Pancreas (tissue), 10 donors: ENCODE measurements at places on chromosomes 3 and 15. TPM values are rescaled to one million over a fixed set of nuclear protein-coding genes. Genes with fewer than 3 reads are reported as not detected.

Gene CLRN1
- polyA plus RNA-seq = not detected

Gene AADAC
- 9.1 TPM for polyA plus RNA-seq

Gene CHRM5
- not detected for polyA plus RNA-seq

Gene AGTR1
- 2.6 TPM for polyA plus RNA-seq

Gene ROBO1
- polyA plus RNA-seq = 2.6 TPM

Gene SLC28A2
- polyA plus RNA-seq = not detected

Gene HCLS1
- 8.7 TPM for polyA plus RNA-seq

Gene ANKRD63
- polyA plus RNA-seq = not detected

Gene AADACL2
- polyA plus RNA-seq = not detected

Gene FAM43A
- polyA plus RNA-seq = 1.9 TPM

Gene LAMB2
- 483 TPM for polyA plus RNA-seq

Gene EEF1AKMT4
- 1.8 TPM for polyA plus RNA-seq

Gene GABRR3
- polyA plus RNA-seq = not detected

Gene CADM2
- polyA plus RNA-seq = 0.65 TPM

Gene FBXL22
- polyA plus RNA-seq = 0.87 TPM

Gene HRG
- polyA plus RNA-seq = not detected

DNA sequence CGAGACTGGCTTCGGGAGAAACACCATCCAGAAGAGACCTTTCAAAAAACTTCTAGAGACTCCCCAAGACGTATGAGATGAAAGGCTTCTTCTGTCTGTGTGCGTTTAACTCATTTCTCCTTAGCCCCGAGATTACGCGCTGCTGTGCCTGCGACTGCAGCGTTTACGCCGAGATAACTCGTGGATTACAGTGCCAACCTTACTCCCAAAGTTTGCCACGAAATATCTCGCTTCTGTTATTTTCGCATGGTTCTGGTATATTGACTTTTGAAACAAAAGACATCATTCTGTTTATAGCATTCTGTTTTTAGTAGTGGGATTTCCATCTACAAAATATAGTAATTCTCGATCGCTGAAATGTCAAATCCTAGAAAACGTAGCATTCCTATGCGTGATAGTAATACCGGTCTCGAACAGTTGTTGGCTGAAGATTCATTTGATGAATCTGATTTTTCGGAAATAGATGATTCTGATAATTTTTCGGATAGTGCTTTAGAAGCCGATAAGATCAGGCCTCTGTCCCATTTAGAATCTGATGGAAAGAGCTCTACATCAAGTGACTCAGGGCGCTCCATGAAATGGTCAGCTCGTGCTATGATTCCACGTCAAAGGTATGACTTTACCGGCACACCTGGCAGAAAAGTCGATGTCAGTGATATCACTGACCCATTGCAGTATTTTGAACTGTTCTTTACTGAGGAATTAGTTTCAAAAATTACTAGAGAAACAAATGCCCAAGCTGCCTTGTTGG is 467 bp downstream of the PGBD4 start:
- no peak for DNase-seq

DNA sequence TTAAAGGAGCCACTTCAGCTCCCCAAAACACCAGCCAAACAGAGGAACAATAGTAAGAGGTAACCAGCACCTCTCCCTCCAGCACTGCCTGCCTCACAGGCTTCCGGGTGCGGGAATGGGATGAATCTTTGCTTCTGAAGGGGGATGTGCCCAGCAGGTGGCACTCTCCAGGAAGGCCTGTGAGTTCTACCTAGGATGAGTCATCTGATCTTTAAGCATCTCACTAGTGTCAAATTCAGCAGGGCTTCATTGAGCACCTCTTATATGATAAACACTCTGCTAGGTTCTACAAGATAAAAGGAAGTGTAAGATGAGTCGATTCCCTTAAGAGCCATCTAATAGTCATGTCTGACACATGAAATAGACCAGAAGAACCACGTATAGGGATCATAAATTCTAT is 237.4 kb upstream of the UMPS start:
- DNase-seq = peak; percentile 45

DNA sequence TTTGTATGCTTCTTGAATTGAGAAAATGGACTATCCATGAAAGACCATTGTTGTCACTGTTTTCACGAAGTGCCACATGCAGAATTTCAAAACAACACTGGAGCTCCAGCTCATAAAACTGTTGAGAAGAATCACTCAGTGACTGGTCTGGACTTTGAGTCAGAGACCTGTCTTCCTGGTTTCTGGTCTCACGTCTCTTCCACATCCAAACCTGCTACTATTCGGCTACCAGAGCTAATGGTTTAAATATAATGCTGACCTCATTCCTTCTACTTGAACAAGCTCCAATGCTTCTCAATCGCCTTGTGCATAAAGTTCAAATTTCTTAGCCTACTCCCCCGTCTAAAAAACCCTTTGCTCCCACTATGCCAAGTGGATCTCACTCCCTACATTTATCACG is 227.9 kb upstream of the NR2F2 start:
- DNase-seq = no peak

DNA sequence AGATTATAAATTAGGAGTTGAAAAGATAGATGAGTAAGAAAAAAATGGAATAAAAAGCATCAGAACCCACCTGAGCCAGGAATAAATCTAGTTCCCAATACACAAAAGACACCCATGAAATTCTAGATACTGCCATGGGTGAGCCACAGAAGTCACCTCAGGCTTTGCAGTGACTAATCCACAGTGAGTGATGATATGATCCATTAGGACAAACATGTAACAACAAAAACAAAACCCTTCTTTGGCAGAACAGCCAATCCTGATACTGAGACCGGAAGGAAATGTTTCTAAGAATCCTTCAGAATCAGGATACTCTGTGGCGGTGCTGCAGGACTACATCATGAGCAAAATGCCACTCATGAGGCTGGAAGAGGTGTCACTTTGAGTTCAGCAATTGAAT is 15.0 kb upstream of the MINDY4B start:
- DNase-seq = no peak

- DNase-seq = no peak
Observed at GRCh38 chr3:24164967-24165602, 220.0 kb downstream of the NR1D2 start.

DNA sequence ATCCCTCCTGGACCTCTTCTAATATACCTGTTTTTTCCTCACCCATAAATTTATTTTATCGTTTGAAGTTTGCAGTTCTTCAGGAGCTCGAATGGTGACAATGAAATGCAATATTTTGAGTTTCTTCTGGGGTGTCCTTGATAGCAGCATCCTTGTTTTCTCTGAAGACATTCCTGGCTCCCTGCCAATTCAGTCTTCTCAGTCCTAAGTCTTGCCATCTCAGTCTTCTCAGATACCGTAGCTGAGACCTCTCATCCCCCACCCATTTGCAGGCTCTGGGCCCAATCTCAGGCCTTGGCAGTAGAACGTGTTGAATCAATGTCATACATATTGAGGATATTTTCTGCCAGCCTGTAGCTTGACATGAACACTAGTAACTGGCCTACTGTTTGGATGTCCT is 140.9 kb downstream of the NECTIN3 start:
- DNase-seq = no peak

GRCh38 chr15:77541421-77542181 is 91.1 kb downstream of the LINGO1 start:
- no peak for DNase-seq

DNA sequence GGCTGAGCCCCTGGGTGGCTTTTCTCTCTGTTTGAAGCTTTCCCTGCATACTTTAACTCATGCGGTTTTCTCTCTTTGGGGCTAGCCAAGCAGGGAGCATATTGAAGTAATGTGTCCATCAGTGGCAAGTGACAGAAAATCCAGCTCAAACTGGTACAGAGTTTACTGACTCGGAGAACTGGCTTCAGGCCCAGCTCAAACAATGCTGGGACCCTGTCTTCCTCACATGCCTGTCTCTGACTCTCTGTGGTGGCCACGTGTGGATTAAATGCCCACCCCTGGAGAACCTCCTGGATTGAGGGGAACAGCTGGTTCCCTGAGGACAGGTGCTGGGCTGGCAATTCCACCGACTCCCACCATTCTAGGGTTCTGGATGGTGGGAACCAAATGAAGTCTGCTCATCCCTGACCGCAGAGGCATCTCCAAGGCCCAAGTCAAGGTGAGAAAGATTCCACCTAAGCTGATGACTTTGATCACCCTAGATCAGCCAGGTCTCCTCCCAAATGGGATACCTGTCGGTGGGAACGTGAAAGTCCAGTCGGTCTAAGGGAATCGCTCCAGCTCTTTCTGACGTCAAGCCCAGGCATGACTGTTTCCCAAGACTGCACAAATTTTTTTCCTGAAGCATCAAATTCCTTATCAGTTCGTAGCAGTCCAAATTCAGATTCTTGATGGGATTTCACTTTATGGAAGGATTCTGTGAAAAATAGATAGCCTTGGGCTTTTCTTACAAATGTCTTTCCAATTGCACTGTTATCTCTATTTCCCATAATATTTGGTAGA is 16.3 kb upstream of the HDAC11 start:
- DNase-seq = no peak

DNA sequence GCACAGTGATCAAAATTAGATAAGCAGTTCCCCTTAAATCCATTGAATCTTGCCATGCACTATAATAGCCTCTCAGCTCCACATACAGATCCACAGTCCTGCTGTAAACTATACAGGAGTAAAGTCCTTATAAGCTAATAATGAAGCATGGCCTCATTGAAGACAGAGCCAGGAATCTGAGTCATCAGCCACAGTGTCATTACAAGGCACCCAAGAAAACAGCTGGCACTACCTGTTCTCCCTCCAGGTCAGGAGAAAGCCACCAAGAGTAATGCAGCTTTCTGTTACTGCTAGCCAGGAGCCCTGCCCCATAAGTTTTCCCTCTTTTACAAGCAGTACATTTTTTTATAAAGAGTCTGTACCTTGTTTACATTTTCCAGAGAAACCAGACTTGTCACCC is 27.3 kb downstream of the WDR49 start:
- peak; percentile 17 for DNase-seq

- no peak for DNase-seq
Observed at GRCh38 chr3:159229116-159229680, 427.3 kb downstream of the MFSD1 start.

- DNase-seq = no peak
Observed at GRCh38 chr15:35279811-35280210, 194.7 kb upstream of the NANOGP8 start.

DNA sequence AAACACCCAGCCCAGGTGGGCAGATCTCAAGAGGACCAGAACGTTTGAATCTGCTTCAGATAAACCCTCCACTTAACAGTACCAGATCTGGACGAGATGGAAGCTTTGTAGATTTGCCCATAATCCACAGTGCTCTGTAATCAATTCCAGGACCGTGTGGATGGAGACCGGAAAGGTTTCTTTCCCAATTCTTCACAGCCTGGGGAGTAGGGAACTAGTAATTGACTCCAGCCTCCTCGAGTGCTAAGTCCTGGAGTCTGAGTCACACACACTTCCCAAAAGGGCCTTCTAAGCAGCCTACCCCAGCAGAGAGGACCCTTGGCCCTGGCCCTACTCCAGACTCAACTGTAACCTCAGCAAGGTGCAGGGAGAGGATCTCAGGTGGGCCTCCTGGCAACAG is 56.2 kb upstream of the TSEN2 start:
- no peak for DNase-seq

DNA sequence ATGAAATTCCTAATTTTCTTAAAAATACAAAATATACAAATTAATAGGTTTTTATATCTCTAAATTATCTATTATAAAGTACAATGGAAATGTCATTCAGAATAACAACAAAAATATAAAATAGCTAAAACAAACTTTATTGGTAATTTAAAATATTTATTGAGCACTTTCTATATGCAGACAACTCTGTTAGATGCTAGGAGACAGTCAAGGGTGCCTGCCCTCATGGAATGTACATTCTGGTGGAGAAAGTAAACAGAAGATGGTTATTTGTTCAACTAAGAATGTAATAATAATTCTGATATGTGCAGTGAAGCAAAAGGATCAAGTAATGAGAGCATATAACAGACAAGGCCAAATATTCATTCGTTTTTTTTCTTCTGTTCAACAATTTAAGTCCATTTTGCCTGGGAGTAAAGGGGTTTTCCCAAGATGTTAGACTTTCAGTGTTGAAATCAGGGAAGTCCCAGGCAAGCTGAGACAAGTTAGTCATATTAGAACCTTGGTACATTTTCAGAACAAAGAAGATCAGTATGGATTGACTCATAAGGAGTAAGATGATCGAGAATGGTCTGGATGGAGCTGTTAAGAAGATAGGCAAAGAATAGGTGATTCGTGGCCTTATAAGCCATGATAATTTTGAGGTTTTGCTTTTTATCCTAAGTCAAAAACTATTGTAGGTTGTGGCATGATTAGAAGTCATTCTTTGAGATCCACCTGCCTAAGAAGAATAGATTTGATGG is 150.2 kb upstream of the MLF1 start:
- DNase-seq = no peak

DNA sequence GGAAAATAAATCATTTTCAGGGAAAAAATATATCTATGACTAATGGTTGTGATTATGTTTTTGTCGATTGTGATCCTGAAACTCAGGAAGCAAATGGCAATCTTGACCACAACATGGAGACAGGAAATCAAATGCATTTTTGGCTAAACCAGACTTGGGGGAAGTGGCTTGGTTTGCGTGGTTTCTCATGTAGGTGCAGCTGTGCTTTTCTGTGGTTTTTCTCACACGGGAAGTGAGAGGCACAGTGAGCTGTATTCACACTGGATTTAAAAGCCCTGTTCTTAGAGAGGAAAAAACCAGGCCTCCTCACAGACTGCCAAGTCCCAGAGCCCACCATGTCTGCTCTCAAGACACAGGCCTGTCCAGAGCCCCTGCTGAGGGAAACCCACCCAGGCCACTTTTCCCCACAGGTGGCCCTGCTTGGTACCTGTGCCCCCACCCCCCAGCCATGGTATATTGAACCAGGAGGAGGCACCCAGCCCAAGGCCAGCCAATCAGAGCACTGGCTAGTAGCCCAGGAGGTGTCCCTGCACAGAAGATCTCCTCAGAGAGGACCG is 46.1 kb downstream of the BTD start:
- peak; percentile 78 for DNase-seq

- DNase-seq = no peak
Observed at GRCh38 chr15:62452026-62452425, 286.9 kb upstream of the C2CD4B start.

DNA sequence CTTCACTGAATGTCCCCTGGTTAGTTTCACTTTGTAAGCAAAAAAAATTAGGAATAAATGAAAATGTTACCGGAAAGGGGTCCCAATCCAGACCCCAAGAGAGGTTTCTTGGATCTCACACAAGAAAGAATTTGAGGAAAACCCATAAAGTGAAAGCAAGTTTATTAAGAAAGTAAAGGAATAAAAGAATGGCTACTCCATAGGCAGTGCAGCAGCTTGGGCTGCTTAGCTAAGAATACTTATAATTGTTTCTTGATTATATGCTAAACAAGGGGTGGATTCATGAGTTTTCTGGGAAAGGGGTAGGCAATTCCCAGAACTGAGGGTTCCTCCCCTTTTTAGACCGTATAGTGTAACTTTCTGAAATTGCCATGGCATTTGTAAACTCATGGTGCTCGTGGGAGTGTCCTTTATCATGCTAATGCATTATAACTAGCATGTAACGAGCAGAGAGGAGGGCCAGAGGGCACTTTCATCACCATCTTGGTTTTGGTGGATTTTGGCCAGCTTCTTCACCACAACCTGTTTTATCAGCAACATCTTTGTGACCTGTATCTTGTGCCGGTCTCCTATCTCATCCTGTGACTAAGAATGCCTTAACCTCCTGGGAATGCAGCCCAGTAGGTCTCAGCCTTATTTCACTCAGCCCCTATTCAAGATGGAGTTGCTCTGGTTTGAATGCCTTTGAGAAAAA is 41.0 kb upstream of the CMSS1 start:
- DNase-seq = no peak
